ENCODE measurements at places on chromosomes 1 and 21.
A peak's percentile ranks its signal among the peaks of the same experiment; 100 is the strongest.

- no peak for DNase-seq
Observed at GRCh38 chr1:89901957-89902669, 81.3 kb downstream of the LRRC8D start.

DNA sequence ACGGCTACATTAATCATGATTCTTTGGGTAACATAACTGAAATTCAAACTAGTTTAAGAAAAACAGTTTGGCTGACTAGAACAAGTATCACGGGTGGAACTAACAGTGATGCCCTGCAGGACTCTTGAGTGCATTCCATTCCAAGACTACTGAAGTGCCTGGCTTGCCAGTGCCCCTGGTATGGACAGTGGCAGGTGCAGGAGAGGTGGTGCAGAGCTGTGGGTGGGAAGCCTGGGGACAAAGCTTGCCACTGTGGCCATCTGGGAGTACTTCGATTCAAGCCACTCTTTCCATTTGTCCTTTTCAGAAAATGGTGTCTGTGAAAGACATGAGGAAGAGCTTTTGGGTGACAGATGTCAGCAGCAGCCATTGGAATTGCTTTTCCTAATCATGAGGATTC is 166.5 kb downstream of the RRAGC start:
- no peak for DNase-seq

DNA sequence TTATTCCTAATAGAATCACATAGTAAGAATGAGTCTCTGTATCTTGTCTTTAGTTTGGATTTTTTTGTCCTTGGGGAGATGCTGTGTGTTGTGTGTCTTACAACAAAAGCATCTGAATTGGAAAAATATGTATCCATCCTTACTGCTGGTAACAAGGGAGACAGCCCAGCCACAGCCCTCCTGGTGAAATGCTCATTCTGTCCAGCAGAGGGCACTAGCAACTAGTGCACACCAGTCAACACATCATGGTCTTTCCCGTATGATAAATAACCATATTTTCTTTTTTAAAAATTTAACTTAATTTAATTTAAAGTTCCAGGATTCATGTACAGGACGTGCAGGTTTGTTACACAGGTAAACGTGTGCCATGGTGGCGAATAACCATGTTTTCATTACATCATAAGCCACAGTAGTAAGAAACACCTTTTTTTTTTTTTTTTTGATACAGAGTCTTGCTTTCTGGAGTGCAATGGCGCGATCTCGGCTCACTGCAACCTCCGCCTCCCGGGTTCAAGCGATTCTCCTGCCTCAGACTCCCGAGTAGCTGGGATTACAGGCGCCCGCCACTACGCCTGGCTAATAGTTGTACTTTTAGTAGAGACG is 245.1 kb downstream of the PTBP2 start:
- DNase-seq = peak; percentile 83

DNA sequence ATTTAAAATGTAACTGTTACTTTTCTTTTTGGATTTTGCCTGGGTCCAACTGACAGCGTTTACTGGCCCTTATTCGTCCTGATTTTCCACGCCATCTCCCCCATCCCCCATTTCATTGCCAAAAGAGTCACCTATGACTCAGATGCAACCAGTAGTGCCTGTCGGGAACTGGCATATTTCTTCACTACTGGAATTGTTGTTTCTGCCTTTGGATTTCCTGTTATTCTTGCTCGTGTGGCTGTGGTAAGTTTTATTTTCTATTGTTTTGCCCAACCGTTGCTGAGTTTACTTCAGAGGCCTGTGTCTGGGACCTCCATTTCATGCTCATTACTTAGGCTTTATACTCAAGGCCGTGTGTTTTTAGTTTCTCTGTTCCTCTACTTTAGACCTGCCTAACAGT is 9.3 kb downstream of the LEPR start:
- DNase-seq = no peak

- peak; percentile 10 for DNase-seq
Observed at GRCh38 chr1:180542113-180542837, 16.5 kb upstream of the OVAAL start.

GRCh38 chr1:232049335-232049734 is 422.7 kb downstream of the DISC1 start:
- no peak for DNase-seq

DNA sequence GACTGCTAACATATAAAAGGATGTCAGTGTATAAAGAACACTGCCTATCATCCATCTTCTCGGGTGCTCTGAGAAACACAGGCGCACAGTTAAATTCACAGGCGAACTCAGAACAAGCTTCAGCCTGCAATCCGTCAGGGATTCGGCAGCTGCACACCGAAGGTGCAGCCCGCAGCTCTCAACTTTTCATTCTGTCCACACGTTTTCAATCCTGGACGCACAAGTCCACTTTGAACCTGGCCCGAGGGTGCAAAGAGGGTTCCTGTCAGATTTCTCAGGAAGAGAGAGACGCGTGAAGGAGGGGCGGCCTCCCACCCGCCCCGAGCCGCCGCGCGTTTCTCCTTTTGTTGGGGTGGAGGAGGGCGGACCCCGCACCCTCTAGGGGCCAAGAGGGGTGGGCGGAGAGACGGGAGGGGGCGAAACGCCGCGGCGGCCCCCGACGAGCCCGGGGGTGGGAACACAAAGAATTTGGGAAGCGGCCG is 724 bp downstream of the DOCK7 start:
- DNase-seq = peak; percentile 60

GRCh38 chr1:18895317-18895716 is 7.0 kb downstream of the ALDH4A1 start:
- no peak for DNase-seq

DNA sequence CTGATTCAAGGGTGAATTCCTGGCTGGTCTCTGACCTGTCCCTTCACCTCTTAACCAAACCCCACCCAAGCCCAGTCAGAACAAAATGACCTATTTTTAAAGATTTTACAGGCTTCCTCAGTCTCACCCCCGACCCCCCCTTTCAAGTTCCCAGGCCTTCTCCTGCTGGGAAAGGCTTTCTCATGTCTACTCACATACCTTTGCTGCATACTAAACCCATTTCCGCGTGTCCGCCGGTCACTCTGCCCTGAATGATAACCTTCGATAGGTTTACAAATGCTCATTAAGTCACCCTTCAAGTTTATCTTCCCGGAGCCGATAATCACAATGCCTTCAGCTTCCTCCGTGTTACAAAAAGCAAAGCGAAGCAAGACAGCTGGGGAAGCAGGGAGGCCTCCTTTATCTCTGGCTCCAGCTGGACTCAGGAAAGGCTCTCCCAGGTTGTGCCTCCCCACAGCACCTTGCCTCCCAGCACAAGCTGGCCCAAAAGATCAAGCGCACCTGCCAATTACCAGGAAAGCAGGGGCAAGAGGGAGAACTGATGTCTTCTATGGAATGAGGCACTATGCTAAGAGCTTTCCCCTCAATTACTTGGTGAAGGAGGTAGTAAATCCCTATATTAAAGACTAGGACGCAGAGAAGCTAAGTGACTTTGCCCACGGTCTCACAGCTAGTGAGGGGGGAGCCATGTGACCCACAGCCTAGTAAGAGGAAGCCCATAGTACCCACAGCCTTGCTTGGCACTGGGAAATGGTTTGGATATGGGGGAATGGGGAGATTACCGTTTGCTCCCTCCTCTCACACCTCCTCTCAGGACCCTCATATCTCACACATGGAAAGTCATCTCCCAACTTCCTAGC is 15.9 kb downstream of the SMIM12 start:
- no peak for DNase-seq

DNA sequence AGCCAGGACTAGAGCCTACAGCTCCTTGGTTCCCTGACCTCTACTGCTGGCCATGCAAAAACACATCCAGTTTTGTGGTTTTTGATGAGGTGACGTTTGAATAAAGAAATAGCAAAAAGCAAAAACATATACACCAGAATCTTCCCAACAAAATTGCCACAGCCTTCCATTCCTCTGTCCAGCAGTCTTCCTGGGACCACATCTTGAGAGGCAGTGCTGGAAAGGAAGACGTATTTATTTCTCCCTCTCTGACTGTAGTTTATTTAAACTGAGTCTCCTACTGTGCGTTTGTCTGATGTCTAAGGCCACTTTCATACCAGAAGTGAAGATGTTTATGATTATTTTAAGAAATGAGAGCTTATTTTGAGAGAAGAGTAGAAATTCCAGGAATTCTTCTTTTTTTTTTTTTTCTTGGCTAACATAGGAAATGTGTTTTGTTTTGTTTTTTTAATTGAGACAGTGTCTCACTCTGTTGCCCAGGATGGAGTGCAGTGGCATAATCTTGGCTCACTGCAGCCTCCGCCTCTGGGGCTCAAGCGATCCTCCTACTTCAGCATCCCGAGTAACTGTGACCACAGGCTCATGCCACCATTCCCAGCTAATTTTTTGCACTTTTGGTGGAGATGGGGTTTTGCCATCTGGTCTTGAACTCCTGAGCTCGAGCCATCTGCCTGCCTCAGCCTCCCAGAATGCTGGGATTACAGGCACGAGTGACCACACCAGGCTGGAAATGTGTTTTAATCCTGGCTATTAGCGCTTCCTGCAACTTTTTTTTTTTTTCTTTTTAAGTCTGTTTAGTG is 118.5 kb downstream of the ITSN1 start:
- no peak for DNase-seq

GRCh38 chr1:2304921-2305681 is 77.0 kb downstream of the SKI start:
- no peak for DNase-seq

GRCh38 chr1:27102707-27103468 is 52.0 kb downstream of the SLC9A1 start:
- DNase-seq = peak; percentile 95

DNA sequence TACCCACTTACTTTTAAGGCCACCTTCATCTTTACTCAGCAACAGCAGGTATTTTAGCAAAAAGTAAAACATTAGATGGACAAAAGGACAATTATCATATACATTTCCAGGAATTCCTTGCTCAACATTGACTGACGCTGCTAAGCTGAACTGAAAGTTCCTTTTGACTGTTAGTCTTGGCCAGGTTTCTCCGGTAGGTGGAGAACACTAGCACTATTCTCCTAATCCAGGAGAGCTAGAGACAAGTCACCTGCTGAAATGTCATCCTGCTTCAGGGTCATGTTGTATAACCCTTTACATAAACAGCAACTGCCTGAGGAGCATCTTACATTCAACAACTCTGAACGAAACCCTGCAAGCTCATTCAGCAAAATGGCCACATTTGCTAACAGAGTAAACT is 109.0 kb upstream of the ESRRG start:
- DNase-seq = no peak

DNA sequence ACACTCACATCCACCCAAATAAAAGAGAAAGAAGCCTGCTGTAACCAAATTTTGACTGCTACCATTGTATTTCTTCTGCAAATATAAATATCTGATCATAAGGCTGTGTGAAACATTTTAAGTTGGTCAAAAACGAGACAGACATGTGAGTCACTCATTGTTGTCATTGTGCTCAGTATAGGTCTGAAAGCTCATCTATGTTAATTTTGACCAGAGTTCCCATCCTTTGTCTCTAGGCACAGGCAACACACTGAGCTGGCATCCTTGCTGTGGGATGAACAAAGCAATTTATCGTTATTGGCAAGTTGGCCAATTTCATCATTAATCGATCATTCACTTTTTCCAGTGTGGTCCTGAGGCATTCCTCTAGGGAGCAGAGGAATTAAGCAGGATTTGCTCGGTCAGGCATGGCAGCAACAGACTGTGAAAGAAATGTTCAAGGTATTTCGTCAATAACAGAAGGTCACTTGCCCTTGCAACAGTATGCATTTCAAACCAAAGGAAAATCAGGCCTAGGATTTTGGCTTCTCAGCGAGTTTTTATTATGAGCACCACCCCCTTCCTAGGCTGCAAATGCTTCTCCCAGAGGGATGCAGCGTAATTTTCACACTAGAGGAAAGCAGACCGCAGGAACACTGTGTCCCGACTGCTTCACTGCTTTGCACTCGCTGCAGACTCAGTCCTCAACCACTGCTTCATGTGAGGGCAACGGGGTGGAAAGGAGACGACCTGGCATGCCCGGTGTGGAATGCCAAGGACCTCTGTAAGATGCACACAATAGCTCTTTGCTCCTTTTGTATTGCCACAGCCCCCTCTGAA is 87.9 kb upstream of the SMYD2 start:
- peak; percentile 18 for DNase-seq

GRCh38 chr1:182670032-182670749 is 14.2 kb downstream of the RGS8 start:
- DNase-seq = no peak

- no peak for DNase-seq
Observed at GRCh38 chr1:57591842-57592241, 168.0 kb upstream of the DAB1 start.

GRCh38 chr1:55928576-55928975 is 650.8 kb downstream of the PLPP3 start:
- DNase-seq = no peak

GRCh38 chr1:63638471-63638870 is 45.3 kb downstream of the PGM1 start:
- DNase-seq = no peak

- DNase-seq = no peak
Observed at GRCh38 chr1:114669562-114670082, at the start of gene DENND2C. Gene DENND2C, minus strand, starts transcription at chr1:114670049. Its CDS starts 44,065 bp downstream, at chr1:114625984.

DNA sequence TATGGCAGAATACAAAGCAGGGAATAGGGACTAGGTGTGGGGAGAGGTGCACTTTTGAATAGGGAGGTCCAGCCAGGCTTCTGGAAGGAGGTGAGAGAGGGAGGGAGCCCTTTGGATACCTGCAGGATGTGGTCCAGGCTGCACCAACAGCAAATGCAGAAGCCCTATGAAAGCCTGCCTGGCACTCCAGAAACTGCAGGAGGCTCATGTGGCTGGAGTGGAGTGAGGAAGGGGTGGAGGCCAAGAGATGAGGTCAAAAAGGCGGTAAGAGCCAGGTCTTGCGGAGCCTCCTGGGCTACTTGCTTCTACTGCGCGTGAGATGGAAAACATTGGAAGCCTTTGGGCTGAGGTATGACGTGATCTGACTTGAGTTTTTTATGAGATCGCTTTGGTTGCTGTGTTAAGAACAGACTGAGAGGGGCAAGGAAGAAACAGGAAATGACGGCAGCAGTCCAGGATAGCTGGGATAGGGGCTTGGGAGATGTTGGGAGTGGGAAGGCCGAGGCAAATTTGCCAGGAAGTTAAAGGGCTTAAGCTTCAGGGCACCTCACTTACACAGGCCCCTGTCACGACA is 4.4 kb upstream of the BATF3 start:
- DNase-seq = no peak

DNA sequence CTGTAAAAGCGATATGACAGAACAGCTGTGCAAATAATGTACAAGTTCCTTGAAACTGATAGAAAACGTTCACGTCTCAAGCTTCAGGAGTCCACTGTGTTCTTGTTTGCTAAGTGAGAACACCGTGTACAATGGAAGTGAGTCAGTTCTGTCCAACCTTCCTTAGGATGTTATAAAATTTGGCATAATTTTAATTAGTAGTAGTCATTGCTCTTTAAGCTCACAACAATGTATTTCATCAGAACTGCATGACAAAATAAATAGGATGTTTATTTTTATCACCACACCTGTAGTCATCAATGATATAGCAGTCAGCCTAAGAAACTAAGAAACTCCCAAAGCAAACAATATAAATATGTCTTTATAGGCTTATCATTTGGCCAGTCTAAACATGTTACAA is 53.0 kb downstream of the RGS2 start:
- DNase-seq = no peak

All from nephron progenitor cell (in vitro differentiated cells).